C1 segment of cervical spinal cord (tissue), 14 donors: ENCODE measurements at places on chromosomes 6 and 20.

DNA sequence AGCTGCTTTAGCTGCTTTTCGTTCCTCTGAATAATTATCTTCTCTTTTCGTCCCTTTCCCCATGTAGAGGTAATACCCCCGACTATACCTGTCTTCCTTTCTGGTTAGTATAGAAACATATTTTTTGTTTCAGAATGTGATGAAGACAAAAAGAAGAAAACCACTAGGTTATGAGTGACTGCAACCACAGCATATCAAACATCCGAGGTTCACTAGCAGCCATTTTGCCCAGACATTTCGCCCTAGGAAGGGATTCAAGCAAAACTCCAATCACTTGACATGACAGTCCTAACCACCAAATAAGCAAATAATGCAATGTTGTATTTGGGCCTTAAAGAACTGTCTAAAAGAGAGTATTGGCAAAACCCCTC lies 9.4 kb downstream of the SNX5 start:
- DNase-seq: no peak

DNA sequence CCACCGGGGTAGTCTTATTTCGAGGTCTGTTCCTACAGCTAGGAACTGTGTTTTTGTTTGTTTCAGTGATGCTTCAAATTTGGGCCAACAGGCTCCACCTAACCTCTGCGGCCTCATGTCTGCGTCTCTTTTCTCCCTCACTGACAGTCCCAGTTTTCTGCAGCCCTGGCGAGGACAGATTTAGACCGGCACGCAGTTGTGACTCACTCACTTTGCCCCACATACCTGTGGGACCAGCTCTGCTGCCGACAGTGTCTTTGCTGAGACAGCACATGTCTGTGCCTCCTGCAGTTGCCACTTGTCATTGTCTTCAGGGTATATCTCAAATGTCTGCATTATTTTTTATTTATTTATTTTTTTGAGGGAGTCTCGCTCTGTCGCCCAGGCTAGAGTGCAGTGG lies 29.2 kb downstream of the OSBPL2 start:
- DNase-seq: no peak

- DNase-seq: no peak
Measured at GRCh38 chr6:105880030-105880492, 206.1 kb upstream of the PRDM1 start.

- no peak for DNase-seq
Measured at GRCh38 chr6:3873051-3873450, 23.9 kb downstream of the FAM50B start.

DNA sequence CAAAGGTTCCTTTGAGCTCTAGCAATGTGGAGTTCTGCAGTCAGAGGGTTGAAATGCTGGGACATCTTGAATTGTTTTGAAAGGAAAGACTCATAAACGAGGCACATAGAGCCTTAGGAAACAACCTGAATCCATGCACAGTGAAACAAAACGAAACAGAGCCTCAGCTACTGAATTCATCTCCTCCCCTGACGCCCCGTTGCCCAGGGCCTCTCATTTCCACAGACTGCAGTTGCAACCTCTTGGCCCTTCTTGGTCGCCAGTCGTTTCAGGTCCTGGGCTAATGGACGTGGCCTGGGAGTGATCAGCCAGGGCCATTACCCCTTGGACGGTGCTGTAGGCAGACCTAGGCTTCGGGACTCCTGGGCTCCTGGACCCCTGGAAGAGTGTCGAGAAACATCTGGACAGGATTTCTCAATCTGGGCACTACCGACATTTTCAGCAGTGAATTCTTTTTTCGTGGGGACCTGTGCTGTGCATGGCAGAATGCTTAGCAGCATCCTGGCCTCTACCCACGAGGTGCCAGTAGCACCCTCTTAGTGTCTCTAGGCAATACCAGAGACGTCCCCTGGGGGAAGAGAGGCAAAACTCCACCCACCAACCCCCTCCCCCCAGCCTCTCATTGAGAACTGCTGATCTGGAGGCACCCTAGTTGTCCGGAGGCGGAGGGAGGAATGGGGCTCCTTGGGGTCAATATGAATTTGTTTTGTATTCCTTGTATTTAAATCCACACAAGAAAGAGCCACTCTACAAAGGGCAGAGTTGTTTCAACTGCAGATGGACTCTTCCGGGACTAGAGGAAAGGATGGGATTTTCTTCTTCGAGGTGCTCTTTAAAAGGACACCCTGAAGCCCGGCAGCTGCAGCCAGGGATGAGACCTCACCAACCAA lies 50.2 kb downstream of the TMEM242 start:
- no peak for DNase-seq

DNA sequence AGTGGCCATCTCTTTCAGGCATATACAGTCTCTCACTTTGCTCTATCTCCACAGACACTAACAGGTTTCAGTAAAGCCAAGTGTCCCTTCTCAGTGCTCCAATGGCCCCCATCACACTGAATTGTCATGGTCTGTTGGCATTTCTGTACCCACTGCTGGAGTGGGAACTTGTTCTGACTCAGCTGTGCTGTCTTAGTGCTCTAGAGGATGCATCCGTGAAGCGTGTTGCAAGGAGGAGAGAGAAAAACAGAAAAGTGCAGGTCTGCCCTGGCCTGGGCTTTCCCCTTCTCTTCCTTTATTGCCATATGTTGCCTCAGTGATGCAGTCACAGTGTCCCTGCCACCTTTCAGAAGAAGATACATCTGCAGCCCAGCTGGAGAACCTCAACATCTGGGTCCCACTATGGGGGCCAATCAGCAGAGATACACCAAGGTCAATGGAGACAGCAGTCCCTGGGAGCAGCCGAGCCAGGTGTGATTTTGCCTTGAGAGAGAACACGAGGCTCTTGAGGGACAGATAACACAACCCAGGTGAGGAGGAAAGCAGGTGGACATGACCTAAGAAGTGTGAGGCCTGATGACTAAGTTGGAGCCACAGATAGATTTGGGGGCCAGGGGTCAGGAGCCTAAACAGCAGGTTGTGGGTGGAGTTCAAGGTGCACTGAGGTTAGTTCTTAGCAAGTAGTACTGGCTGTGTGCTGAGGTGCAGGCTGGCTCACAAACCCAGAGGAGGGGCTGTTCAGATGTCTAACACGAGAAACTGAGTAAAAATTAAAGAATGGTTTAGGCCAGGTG lies 5.6 kb upstream of the PLCG1 start:
- no peak for DNase-seq

GRCh38 chr6:35972471-35973367 lies 51.7 kb downstream of the SLC26A8 start:
- DNase-seq: no peak

GRCh38 chr6:127843582-127843981 lies 57.3 kb downstream of the THEMIS start:
- no peak for DNase-seq

GRCh38 chr6:17505767-17506280 lies 94.3 kb upstream of the FAM8A1 start:
- DNase-seq: no peak

DNA sequence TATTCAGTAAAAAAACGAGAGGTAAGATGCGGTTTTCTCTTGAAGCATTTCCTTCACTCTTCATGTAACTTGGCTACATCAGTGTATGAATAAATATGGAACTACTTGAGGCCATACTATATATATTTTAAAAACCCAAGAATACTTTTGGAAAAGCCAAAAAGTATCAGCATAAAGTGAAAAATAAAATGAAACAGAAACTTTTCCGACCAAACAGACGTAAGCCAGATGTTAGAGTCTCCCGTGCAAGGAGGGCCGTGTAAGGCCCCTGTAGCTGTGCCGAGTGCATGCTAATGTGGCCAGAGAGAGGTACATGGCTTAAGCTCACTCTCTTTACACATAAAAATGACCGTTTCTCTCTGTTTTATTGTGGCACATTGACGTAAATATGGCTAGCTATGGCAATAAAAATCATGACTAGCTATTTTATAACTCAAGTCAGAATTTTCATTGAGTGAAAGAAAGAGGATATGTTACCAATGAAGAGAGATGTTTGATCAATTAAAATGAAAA lies 140.1 kb upstream of the GMDS start:
- no peak for DNase-seq

DNA sequence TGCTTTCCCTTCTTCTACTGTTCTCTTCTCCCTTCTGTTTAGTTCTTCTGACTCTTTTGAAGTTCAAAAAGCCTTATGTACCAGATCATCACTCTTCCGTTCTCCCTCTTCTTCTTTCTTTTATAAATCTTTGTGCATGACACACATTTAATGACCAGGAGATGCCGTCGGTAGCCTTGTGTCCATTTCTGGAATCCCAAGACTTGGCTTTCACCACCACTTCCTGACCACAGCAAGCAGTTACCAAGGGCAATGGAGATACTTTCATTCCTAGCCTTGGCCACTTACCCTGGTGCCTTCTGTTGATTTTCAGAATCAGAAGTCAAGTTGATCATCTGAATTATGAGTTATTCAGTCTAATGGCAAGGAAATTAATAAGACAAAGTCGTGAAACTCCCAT lies 268.5 kb upstream of the QKI start:
- no peak for DNase-seq

DNA sequence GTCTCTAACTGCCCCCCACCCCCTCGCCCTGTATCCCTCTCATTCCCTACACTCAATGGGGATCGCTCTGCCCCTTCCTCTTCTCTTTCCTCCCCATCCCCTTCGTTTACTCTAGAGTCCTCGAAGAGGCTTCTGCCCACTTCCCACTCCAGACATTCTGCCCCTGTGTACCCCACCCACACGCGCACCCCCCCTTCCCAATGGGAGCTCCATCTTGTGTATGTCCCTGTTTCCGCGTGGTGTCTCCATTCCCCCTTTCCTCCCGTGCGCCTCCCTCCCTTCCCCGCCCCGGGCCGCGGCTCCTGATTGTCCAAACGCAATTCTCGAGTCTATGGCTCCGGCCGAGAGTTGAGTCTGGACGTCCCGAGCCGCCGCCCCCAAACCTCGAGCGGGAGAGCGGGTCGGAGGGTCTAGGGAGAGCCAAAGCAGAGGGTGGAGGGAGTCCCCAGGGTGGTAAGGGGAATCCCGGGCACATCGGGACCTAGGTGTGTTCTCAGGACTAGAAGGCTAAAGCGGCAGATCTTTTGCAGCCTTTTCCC lies 679 bp upstream of the RING1 start:
- DNase-seq: no peak

- no peak for DNase-seq
Measured at GRCh38 chr6:14100966-14101365, 16.6 kb upstream of the CD83 start.

GRCh38 chr6:44275749-44276648 lies 5.7 kb downstream of the TMEM151B start:
- DNase-seq: no peak

DNA sequence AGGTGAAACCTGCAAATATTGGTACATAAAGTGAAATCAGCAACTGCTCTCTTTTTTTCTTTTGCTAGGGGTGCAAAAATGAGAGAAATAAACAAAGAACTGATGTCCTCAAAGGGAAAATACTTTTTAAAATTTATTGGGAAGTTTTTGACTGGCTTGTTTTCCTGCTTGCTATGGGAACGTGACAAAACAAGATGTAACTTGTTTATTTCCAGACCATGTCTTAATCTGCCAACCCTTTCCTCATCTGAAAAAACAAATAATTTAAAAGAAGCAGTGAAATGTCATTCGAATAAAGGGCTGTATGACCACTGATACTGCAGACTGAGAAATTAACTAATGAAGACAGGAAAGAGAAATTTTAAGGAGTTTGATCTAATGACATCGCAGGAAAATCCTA lies 221.9 kb downstream of the CBLN4 start:
- DNase-seq: no peak

- DNase-seq: no peak
Measured at GRCh38 chr6:81998432-81998831, 246.0 kb upstream of the TENT5A start.

- no peak for DNase-seq
Measured at GRCh38 chr20:45336530-45337366, 11.5 kb downstream of the SDC4 start.

- no peak for DNase-seq
Measured at GRCh38 chr6:112227411-112227810, 27.0 kb downstream of the LAMA4 start.

- no peak for DNase-seq
Measured at GRCh38 chr6:40815731-40816130, 223.3 kb downstream of the UNC5CL start.

GRCh38 chr6:157773248-157773773 lies 49.7 kb upstream of the SNX9 start:
- no peak for DNase-seq

- no peak for DNase-seq
Measured at GRCh38 chr6:21666853-21667681, 73.5 kb downstream of the SOX4 start.

DNA sequence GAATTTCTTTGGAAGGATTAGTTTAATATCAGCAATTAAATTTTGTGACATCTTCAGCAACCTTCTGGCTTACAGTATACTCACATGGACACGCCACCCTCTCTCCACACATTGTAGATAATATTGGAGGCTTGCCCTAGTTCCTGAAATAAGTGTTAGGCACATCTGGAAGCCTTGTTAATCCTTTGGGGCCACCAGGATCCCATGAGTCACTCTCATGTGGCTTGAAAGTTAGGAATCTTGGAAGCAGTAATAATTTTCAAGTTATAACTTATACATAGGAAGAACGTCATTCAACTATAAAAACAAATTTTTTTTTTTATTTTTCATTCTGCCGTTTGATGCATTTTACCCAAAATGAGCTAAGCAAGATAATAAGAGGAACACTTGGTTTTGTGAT lies 20.5 kb downstream of the LAMA4 start:
- DNase-seq: no peak

GRCh38 chr6:21981235-21981833 lies 315.5 kb downstream of the PRL start:
- DNase-seq: no peak

DNA sequence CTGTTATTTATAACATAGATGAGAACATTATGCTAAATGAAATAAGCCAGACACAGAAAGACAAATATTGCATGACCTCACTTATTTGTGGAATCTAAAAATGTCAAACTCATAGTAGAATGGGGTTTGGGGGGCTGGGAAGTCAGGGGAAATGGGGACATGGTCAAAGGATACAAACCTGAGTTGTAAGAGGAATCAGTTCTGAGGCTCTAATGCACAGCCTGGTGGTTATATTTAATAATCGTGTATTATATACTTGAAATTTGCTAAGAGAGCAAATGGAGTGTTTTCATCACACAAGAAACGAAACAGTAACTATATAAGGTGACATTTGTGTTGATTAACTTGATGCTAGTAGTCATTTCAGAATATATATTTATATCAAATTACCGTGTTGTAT lies 40.8 kb upstream of the GFOD1 start:
- no peak for DNase-seq
